ENCODE measurements at places on chromosomes 4 and X. TPM values are rescaled to one million over a fixed set of nuclear protein-coding genes. Genes with fewer than 3 reads are reported as not detected.

Gene NAA11
- not detected for total RNA-seq

Gene PAGE5
- total RNA-seq: not detected

Gene PLP1
- total RNA-seq: 1.8 TPM

Gene ZNF275
- total RNA-seq: 4.9 TPM

Gene GAGE12H
- not detected for total RNA-seq

Gene FAM47A
- not detected for total RNA-seq

Gene SORBS2
- not detected for total RNA-seq

Gene PRRG1
- total RNA-seq: 10.7 TPM

Gene SLITRK4
- not detected for total RNA-seq

Gene CXCL8
- total RNA-seq: 6.4 TPM

Gene ITGB1BP2
- 1.2 TPM for total RNA-seq

Gene PCYT1B
- under 0.01 TPM for total RNA-seq

Measured in myometrial cell (primary cell).